ENCODE measurements at places on chromosomes 4 and X.

GRCh38 chr4:130675266-130675665, 1579.3 kb downstream of the C4orf33 start:
- DNase-seq = no peak

GRCh38 chrX:110228453-110228852, 89.4 kb downstream of the AMMECR1 start:
- no peak for DNase-seq

- DNase-seq = peak; percentile 1
These were observed 165.1 kb upstream of the POF1B start for GRCh38 chrX:85544609-85545008.

GRCh38 chr4:145936142-145936996, 2.3 kb downstream of the ZNF827 start:
- DNase-seq = peak; percentile 83

DNA sequence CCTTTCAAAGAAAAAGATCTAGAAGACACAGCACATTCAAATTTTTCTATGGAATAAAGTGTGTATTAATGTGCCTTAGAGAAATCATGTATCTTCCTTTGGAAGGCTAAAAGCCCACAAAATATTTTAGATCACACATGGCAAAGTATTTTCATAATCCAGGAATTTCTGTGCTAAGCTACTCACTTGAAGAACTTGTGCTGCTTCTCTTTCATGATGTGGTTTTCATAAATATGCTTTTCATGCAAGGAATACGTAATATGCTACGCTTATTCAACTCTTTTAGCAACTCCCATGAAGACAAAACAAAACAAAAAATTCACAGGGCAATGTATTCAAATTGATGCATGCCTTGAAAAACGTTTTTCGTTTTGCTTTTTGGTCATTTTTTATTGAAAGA, 125.6 kb downstream of the ARHGAP24 start:
- DNase-seq = peak; percentile 57

All from fibroblast of upper back skin (primary cell).